ENCODE measurements at places on chromosomes 13 and 19. TPM values are rescaled to one million over a fixed set of nuclear protein-coding genes. Genes with fewer than 3 reads are reported as not detected.

The COG6 gene
- total RNA-seq = 41.1 TPM

GRCh38 chr19:1675633-1676350 lies 23.4 kb upstream of the TCF3 start:
- DNase-seq = no peak

DNA sequence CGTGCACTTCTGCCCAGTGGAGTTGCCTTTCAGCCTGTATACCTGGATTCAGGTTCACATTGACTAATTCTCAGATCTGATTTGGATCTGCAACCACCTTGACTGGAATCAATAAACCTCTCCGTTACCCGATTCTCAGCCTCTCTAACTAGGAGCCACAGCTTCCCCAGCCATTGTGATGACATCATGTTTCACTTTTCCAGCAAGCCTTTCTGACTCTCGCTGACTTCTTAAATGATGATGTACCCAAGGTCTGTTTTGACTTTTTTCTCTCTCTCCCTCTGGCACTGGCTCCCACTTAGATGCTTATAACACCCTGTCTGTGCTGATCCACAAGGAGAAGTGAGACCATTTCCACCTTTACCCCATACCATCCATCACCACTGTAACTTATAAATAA lies 13.5 kb upstream of the FAM124A start:
- DNase-seq = no peak

The SLC10A2 gene
- total RNA-seq = not detected

GRCh38 chr19:17602872-17603510 lies 47.5 kb downstream of the COLGALT1 start:
- no peak for DNase-seq

All from endothelial cell of umbilical vein (primary cell).